NCI-H1092 (cell line): ENCODE measurements at places on chromosomes 12 and 14.

- no peak for DNase-seq
Observed at GRCh38 chr12:87809916-87810315, 219.3 kb downstream of the C12orf50 start.

GRCh38 chr12:62586850-62587249, 120.2 kb downstream of the MON2 start:
- no peak for DNase-seq

GRCh38 chr12:29071099-29071498, 78.0 kb upstream of the FAR2 start:
- DNase-seq: no peak

DNA sequence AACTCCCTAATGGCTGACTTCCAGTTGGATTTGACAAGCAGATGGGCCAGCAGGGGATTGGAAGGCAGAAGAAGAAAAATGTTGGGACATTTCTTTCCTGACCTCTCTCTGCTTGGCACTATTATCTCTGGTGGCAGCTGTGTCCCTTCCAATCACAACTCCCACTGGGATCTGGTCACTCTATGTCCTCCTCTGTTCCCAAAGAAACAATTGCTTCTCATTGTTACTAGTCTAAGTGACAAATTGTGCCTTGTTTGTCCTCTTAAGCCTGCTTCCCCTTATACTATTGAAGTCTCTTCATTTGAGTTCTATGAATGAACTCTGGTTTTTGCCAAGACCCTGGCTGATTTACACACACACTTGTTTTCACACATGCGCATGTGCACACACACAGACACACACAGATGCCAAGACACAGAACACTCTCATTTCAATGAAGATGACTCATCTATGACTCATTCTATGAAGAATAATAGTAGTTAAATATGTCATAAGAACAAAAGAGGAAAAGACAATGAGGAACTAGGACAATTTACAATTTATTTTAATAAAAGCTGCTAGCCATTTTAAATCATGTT, 83.0 kb upstream of the FAR2 start:
- DNase-seq: no peak

DNA sequence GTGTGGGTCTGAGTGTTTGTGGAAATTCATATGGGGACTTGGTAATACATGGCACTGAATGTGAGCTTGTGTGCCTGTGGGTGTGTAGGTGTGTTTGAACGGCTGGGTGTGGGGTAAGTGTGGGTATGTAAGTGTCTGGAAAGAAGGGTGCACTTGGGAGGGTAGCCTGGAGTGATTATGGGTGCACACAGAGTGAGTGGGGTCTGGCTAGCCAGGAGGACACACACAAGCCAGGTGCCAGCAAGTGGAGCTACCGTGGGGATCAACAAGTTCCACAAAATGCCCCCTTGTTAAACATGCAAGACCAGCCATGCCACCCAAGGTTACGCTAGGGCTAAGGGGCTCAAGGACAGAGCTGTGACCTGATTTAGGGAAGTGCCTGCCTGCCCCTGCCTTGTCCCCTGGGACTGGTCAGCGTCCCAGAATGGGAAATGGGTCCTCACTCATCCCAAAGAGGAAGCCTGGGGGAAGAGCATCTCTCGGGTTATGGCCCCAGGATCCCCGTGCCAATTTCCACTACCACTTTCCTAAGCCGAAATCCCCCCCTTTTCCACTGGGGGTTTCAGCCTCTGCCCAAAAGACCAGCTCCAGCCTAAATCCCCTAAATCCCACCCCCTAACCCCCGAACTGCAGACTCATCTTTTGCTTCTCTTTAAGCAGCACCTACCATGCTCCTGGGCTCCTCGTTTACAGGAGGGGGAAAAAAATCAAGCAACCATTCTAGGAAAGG, 118.6 kb downstream of the DICER1 start:
- no peak for DNase-seq

DNA sequence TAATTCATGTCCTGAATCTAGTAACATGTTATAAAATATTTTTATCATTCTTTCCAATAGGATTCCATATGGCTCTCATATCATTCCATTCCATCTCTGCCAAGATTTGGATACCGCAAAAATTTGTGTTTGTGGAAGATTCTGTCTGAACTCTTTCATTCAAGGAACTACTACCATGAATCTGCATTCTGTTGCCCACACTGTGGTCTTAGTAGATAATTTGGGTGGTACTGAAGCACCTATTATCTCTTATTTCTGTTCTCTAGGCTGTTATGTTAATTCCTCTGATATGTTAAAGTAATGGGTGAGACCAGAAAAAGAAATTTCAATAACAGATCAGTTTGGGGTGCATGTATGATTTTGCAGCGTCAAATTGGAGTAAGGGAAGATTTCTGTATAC, 6.2 kb downstream of the RPL36AL start:
- no peak for DNase-seq

- no peak for DNase-seq
Observed at GRCh38 chr12:114921781-114922180, 237.8 kb upstream of the TBX3 start.

DNA sequence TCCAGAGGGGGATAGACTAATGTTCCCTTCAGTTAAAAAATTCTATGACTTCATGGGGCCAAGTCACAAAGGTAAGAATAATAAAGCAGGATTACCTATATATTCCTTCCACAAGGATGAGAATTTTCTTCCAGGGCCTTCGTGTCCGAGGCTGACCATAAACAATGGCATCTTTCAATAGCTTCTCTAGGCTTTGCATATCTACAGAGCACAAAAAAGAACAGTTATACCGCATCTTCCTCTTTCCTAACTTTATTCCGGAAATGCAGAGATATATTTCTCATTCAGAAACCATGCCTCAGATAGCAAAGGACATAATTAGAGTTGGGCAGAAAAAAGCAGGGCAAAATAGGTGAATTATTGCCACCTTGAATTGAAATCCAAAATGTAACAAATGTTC, 58.3 kb upstream of the ISM2 start:
- DNase-seq: no peak

DNA sequence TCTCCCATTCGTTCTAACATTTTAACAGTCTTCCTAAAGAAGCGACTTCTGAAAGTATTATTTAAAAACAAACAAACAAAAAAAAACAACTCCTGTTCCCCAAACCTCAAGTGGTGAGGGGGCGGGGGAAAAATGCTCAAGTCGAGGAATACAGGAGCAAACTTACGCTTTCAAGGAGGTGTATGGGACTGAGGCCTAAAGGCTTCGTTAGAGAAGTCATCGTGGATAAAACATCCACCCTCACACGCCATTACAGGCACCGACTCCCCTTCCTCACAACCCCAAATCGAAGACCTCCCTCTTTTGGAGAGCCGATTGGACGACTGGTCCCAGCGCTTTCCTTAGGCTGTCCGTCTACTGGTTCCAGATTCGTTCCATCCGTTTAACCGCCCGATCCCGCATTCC, 693 bp downstream of the CBX5 start:
- DNase-seq: no peak

GRCh38 chr14:80059041-80059440, 152.3 kb downstream of the DIO2 start:
- DNase-seq: no peak

GRCh38 chr14:93009471-93010129, 86.7 kb downstream of the CHGA start:
- DNase-seq: no peak

DNA sequence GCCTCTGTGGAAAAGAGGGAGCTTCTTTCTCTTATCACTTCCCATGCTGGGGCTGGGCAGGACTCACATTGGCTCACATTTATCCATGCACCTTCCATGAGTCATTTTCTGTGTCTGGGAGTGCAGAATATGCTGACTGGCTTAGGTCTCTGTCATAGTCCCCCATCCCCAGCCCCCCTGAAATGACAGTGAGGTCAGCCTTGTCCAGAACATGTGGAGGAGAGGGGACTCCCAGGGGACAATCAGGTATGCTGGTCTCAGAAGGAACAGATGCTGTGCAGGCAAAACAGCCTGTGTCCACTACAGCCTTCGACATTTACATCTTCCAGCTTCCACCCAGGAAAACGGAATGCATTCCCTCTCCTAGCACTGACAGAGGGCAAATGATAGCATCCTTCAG, 35.0 kb downstream of the ADGRD1 start:
- no peak for DNase-seq

DNA sequence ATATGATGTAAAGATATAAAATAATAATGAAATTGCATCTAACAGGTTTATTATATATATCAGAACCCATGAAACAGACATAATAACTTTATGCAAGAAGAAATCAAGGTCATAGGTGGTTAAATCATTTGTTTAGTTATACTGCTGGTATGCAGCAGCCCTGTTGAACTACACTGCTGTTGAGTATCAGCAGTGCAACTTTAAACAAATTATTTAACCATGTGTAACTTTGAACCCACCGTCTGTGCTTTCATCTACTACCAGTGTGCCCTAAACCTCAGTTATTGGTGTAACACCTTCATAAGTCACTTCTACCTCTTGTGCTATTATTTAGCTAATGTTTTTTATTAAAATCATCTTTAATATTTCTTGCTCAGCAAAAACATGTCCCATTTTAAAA, 262.3 kb upstream of the CRY1 start:
- DNase-seq: no peak

- DNase-seq: no peak
Observed at GRCh38 chr12:31843398-31844095, 114.7 kb upstream of the AMN1 start.

GRCh38 chr14:21748869-21749303, 75.3 kb upstream of the OR4E1 start:
- DNase-seq: peak; percentile 9

- no peak for DNase-seq
Observed at GRCh38 chr14:76346391-76347160, 29.4 kb upstream of the ESRRB start.

DNA sequence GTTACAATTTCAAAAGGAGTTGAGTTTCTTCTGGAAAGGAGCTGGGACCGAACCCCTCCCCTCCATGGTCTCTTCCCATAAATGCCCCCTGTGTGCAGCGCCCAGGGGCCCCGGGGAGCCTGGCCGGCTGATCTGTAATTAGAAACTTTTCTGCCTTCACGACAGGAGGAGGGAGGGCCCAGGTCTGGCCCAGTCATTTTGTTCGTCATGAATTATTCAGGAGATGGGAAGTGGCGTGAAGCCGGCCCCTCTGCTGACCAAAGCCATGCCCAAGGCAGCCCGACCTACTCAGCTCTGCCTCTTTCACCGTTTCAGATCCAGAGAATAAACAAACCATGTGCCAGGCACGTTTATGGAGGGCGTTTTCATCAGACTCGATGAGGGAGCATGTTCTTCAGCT, 33.3 kb upstream of the MSI1 start:
- DNase-seq: no peak

DNA sequence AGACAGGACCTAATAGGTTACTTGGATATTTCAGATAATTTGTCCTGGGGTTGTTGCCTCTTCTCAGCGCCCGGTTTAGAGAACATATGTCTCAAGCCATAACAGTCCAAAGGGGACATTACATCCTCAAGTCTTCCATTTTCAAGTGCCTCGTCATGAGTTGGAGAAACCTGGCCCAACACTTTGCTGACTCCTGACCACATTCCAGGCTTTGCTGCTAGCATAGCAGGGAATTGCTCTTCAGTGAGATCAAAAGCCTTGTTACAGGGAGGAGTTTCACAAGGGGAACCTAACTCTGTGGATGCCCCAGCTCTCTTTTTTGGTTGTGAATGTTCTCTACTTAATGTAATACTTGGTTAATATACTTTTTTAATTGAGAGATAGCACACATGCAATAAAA, 8.2 kb upstream of the MMP19 start:
- DNase-seq: no peak

- peak; percentile 14 for DNase-seq
Observed at GRCh38 chr12:93025145-93026103, 96.3 kb upstream of the EEA1 start.

- DNase-seq: no peak
Observed at GRCh38 chr12:25935355-25936144, 22.9 kb upstream of the RASSF8 start.

DNA sequence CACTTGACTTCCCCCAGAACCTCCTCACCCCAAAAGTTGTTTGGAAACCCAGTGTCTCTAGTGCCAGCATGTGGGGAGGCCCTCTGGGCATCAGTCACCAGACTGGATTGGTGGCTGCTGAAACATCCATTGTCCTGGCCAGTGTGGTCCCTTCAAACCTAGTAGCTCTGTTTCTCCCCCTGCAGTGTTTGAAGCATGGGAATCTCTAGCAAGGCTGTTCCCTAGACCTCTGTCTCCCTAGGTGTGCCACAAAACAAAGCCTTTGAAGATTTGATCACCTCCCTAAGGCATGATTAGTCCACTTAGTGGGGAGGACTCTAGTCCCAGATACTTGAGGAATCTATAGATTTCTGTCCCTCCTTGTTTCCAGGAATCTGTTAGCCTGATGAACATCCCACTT, 60.3 kb downstream of the ARF6 start:
- no peak for DNase-seq

GRCh38 chr12:119479121-119479561, 114.4 kb upstream of the TMEM233 start:
- no peak for DNase-seq

DNA sequence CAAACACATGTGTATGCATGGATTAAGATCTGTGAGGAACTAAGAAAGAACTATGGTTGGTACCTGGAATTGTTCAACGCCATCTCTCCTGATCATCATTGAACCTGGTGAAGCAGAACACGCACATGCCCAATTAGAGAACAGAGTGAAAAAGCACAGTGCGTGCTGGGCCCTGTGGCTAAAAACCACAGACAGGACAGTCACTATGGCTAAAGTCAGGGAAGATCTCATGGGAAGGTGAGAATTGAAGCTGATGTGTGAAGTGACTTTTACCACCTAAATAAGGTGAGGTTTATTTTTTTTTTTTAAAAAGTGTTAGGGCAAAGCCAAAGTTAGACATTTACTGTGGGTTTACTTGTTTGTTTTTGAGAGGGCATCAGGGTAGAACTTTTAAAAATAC, 215.0 kb downstream of the SLC38A4 start:
- DNase-seq: no peak

- DNase-seq: peak; percentile 35
Observed at GRCh38 chr14:46048127-46048526, 603.5 kb downstream of the RPL10L start.

DNA sequence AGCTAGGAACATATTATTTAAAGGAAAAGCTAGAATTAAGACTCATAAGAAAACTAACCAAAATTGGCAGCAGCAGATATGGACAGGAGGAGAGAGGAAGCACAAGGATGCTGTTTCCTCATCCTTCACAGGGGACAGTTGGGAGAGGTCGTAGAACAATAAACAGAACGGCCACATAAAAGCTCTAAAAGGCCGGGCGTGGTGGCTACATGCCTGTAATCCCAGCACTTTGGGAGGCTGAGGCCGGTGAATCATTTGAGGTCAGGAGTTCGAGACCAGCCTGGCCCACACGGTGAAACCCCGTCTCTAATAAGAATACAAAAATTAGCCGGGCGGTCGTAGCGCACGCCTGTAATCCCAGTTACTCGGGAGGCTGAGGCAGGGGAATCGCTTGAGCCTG, 10.5 kb downstream of the TCL1B start:
- no peak for DNase-seq
